ENCODE measurements at places on chromosomes 2 and 18.

GRCh38 chr2:101946372-101947039, 45.3 kb upstream of the IL1R2 start:
- no peak for DNase-seq

- no peak for DNase-seq
Observed at GRCh38 chr2:161241894-161242293, 66.3 kb upstream of the PSMD14 start.

- DNase-seq: no peak
Observed at GRCh38 chr18:9898792-9899549, 13.2 kb downstream of the TXNDC2 start.

GRCh38 chr18:5759194-5759593, 136.1 kb downstream of the TMEM200C start:
- DNase-seq: no peak

DNA sequence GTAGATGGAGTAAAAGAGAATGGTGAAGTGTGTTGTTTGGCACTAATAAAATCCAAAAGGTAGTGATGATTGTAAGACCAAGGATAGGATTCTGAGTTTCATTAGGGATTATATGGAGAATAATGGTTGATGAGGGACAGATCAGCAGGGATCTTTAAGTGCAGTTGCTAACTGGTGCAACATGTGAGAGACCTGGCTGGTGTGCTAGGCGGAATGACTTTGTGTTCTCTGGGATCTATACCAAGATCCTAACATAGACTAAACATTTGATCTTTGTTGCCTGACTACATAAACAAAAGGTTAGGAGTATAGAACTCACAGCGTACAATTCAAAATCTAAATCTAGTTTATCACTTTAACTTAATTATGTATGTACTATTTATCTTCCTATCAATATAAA, 135.4 kb downstream of the PTRHD1 start:
- DNase-seq: no peak

GRCh38 chr2:110842048-110842447, 109.7 kb downstream of the ACOXL start:
- no peak for DNase-seq

DNA sequence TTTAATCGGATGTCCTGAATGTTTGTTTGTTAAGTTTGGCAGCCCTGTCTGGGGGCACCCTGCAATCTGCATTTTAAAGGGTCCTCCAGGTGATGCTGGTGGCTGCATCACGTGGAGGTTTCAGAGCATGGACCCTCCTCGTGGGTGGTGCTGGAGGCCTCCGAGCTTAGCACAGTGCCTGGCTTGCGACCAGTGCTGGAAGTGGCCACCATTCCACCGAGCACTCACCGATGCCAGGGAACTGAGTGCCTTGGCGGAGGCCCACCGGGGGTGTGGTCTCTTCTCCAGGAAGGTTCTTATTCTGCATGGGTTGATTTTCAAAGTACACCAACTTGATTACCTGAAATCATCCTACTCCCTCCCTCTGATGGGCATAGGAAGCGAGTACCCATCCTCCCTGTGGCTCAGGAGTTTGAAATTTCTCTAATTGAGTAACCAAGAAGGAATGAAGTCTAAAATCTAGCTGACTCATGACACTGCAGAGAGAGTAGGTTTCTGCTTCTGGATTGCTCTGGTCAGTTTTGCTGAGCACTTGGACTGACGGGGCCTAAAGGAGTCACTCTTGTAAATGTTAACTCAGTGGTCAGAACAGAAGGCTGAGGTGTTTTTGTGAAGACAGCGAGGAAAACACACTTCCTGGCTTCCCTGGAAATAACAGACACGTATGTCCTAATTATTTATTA, 58.1 kb upstream of the SLC66A3 start:
- DNase-seq: no peak

- no peak for DNase-seq
Observed at GRCh38 chr2:187529977-187530721, 24.1 kb downstream of the TFPI start.

- DNase-seq: no peak
Observed at GRCh38 chr2:153196378-153197058, 282.0 kb downstream of the RPRM start.

DNA sequence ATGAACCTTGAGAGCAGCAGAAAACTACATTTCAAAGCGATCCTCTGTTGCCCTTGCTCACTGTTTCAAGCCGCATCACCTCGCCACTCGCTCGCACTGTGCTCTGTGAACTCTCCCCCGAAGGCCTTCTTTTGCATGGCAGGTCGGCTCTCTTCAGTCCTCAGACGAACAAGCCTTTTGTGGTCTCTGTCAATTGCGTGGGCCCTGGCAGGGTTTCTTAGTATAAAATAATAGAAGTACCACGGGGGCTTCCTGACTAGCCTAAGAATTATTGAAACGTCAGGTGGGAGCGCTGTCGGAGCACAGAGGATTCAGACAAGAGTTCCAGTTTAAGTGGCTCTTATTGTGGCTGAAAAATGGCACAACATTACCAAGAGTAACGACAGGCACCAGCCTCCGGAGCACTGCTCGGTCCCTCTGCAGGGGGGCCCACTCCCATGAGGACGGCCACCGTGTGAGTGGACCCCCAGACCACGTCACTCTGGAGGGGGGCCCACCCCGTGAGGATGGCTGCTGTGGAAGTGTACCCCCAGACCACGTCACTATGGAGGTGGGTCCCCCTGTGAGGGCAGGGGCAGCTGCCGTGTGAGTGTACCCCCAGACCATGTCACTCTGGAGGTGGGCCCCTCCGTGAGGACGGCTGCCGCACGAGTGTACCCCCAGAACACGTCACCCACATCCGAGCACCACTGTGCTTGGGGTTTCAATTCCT, 237.7 kb downstream of the HDAC4 start:
- DNase-seq: no peak

DNA sequence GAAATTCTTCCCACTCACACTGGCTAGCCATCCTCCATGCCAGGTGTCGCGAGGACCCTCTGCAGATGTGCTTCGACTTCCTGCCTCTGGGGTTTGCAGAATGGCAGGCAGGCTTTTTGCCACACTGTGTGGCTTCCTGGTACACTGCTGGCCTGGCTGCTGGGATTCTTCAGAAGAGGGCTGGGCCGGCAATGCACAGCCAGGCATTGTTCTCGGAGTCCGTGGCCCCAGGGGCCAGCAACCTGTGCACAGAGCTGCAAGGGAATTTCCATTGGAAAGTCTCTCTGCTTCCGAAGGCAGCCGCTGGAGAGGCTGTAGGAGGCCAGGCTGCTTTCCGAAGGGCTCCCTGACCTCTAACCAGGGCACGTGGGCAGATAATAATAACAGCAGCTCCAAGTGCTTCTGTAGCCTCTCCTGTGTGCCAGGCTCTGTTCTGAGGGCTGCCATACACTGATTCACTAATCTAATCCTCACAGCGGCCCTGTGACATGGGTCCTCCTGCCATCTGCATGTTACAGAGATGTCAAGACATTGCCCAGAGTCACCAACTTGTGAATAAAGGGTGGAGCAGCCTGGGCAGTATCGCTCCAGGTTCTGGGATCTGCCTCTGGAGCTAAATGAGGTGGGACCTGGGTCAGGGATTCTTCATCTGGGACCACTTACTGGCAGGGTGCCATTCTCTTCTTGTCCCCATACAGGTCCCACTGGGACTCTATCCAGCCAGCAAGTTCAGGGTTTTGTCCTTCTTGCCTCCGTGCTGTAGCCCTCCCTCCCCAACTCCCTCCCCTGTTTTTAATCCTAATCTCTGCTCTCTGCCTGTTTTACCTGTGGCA, 5.0 kb downstream of the LDLRAD4 start:
- DNase-seq: no peak

DNA sequence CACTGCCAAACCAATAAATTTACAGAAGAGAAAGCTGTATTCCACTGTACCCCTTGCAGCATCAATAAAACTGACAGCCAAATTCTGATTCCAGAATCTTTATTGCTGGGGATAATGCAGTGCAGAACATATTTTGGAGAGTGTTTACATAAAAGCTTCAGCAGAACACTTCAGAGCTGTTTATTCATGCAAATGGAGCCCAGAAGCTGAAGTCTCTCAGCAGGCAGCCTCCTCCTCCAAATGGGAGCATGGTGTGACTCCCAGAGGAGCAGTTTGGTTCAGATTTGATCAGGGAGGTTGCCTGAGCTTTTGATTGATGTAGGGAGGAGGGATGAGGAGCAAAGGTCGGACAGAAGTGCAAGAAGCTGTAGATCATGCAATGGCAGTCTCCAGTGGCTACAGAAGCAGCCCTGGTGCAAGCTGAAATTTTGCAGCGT, 22.4 kb downstream of the LHCGR start:
- DNase-seq: no peak

- DNase-seq: no peak
Observed at GRCh38 chr2:54290356-54291025, 34.5 kb upstream of the TSPYL6 start.

- DNase-seq: no peak
Observed at GRCh38 chr18:5237083-5237722, 40.1 kb upstream of the AKAIN1 start.

DNA sequence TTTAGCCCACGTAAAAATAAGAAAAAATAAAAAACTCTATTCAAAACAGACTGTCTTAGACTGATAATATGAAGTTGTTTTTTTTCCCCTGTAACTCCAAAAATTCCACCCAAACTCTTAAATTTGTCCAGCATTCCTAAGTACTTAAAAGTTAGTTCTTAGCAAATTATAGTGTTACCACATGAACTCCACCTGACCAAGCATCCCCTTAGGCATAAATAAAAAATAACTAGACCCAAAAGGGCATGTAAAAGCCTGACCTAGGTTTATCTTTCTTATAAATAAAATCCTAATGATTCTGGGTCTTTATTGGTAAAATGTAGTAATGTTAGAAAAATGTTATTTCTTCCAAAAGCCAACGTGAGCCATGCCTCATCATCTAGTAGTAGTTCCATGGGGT, 54.3 kb downstream of the TTC21B start:
- DNase-seq: no peak

- DNase-seq: no peak
Observed at GRCh38 chr2:59066787-59067399, 825.8 kb upstream of the FANCL start.

GRCh38 chr18:25326361-25326952, 25.5 kb downstream of the ZNF521 start:
- no peak for DNase-seq

DNA sequence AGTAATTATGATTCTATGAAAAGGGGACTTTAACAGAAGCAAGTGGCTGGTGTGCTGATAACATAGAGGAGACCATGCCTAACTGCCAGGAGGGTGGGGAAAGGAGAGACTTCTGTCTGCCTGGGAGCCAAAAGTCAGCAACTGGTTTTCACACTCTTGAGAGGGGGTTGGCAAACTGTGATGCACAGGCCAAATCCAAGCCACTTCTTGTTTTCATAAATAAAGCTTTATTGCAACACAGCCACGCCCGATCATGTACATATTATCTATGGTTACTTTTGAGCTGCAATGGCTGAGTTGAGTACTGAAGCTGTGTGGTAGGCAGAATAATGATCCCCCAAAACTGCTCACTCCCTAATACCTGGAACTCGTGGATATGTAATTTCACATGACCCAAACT, 208.4 kb downstream of the LNPK start:
- no peak for DNase-seq

GRCh38 chr2:196823750-196824522, 14.8 kb upstream of the C2orf66 start:
- DNase-seq: no peak

- DNase-seq: no peak
Observed at GRCh38 chr2:162126527-162126926, 25.5 kb downstream of the GCG start.

DNA sequence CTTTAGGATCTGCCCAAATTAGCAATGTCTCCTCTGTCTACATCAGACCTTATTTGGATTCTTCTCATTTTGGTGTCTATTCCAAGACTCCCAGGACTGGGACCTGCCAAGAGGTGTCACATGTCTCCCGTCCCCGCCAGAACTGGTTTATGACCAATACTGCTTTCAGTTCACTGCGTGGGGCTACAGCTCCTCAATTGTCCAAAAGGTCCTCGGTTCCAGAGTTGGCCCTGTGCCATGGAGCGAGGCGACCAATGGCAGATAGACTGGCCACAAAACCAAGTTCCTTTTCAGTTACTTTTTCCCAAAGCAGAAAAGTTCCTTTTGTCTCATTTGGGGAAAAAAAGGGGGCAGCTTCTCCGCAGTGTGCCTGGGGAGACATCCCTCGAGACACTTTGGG, 144.1 kb upstream of the ZNF236 start:
- no peak for DNase-seq

GRCh38 chr2:121505005-121505404, 25.7 kb upstream of the RNU4ATAC start:
- no peak for DNase-seq

GRCh38 chr2:61714210-61714609, 139.7 kb downstream of the FAM161A start:
- no peak for DNase-seq
